HCT116 (cell line): ENCODE measurements at places on chromosomes 12 and 14. TPM values are rescaled to one million over a fixed set of nuclear protein-coding genes. Genes with fewer than 3 reads are reported as not detected.

DNA sequence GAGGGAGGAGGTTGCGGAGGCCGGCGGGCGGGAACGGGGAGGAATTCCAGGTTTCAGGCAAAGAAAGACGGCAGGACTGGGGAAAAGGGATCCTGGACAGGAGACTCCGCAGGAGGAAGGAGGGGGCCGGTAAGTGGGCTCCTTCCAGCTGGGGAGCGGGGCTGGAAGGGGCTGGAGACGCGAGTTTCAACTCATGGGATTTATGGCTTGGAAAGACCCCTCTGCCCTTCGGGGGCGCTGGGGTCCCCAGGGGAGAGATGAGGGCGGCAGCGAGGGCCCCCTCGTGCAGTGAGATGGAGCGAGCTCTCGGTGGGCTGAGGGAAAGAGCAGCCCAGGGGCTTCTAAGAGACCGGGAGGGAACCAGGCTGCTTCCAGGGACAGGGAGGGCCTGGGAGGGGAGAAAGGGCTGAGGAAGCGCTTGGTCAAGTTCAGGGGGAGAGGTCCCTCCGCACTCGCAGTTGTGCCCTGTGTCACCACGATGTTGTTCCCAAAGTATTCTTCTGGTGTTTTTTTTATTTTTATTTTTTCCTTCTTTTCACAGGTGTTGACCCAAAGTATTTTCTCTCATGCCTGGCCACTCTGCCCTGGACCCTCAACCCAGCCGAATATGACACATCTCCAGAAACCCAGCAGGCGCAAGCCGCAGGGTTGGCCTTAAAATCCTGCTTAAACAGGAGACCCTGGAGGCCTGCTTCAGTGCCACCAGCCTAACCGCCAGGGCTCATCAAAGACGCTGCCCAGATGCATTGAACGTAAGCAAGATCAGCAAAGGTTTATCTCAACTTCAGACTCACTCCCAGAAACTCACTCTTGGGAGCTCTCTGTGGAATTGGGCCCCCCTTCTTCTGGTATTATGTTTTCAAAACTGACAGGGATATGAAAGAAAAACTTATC lies 16.1 kb downstream of the TNFAIP2 start:
- peaks cover 43% of the 10 kb centered on the region for H3K4me1 ChIP-seq
- H3K27me3 ChIP-seq, result no peaks in the 10 kb centered on the region
- H3K4me3 ChIP-seq, result no peak overlapping the region
- DNase-seq, result no peak
- no peak overlapping the region for H3K27ac ChIP-seq

GRCh38 chr12:6461401-6462233 lies 8.9 kb downstream of the VAMP1 start:
- peaks cover 31% of the 10 kb centered on the region for H3K36me3 ChIP-seq
- no peaks in the 10 kb centered on the region for H3K4me1 ChIP-seq
- H3K27me3 ChIP-seq, result no peaks in the 10 kb centered on the region
- H3K4me3 ChIP-seq, result no peak overlapping the region
- no peak for DNase-seq
- no peak overlapping the region for H3K27ac ChIP-seq

GRCh38 chr14:83320837-83321236 lies 1787.2 kb upstream of the SEL1L start:
- H3K27ac ChIP-seq, result no peak overlapping the region
- H3K27me3 ChIP-seq, result no peaks in the 10 kb centered on the region
- no peaks in the 10 kb centered on the region for H3K4me1 ChIP-seq
- no peaks in the 10 kb centered on the region for H3K36me3 ChIP-seq
- no peak for DNase-seq

- H3K4me3 ChIP-seq, result no peak overlapping the region
- no peaks in the 10 kb centered on the region for H3K27me3 ChIP-seq
- DNase-seq, result no peak
- no peaks in the 10 kb centered on the region for H3K4me1 ChIP-seq
- no peak overlapping the region for H3K27ac ChIP-seq
These were observed 80.8 kb downstream of the EP400 start for GRCh38 chr12:132030367-132031038.

GRCh38 chr12:42097971-42098370 lies 46.7 kb downstream of the GXYLT1 start:
- H3K27me3 ChIP-seq, result no peaks in the 10 kb centered on the region
- H3K4me3 ChIP-seq, result no peak overlapping the region
- no peaks in the 10 kb centered on the region; the same call in 1 of the 2 replicates for H3K36me3 ChIP-seq
- no peak for DNase-seq
- H3K4me1 ChIP-seq, result peaks cover 14% of the 10 kb centered on the region

DNA sequence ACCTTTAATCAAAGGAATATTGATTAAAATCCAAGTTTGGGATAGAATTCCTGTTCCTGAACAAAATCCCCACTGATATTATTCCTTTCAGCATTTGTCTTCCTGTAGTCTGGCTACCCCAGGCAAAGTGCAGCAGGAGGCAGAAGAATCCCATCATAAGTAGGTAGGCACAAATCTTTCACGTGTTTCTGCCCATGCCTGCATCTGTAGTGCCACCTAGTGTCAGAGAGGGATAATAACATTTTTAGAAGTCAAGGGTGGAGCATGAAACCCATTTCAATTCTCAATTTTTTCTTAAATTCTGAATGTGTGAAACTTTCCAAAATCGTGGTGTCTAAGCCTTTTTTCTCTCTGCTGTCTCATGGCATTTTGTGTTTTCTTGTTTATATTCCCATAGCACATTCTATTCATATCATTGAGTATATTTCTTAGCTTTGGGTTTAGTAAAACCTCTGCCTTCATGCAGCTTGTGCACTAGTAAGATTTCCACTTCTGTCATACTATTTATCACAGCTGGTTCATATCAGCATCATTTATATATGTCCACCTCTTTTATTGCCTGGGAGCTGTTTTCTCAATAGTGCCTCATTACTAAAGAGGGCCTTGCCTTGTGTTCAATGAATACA lies 47.8 kb upstream of the RERG start:
- H3K36me3 ChIP-seq, result no peaks in the 10 kb centered on the region
- no peak overlapping the region for H3K27ac ChIP-seq
- no peaks in the 10 kb centered on the region for H3K27me3 ChIP-seq
- no peaks in the 10 kb centered on the region for H3K4me1 ChIP-seq
- peak; percentile 62 for DNase-seq

The MYH6 gene
- total RNA-seq, result not detected

DNA sequence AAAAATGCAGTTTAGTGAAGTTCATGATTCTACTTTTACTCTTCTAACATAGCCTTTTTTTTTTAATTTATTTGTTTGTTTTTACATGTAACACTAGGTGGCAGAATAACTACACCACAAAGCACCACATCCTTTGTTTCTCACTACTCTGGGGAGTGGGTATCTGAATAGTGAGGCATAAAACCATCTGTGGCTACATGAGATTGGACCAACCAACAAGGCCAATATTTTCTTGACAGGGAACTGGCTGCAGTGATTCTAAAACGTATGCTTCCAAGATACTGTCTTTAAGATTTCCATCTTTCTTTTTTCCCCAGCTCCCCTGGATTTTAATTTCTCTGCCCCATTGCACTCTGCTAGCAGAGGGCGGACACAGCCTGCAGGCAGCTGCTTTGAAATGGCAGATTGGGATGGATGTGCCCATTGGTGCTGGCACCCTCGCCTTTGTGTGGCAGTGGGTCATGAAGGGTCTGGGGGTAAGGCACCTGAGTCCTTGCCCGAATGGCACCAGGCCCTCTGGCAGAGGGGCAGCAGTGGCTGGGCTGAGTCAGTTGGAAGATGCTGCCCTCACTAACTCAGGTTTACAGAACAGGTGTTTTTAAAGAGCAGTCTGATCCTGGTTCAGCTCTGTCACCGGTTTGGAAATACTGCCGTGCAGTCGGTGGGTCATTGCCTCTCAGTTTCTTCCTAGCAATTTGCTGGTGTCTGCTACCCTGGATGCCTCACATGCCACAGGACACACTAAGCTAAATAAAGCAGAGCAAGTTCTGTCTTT lies 429.1 kb downstream of the RAD51B start:
- DNase-seq, result peak; percentile 28
- H3K4me1 ChIP-seq, result peaks cover 68% of the 10 kb centered on the region
- H3K27me3 ChIP-seq, result no peaks in the 10 kb centered on the region
- no peaks in the 10 kb centered on the region for H3K36me3 ChIP-seq
- H3K4me3 ChIP-seq, result peak overlapping the region; percentile 17; the same call in 1 of the 2 replicates
- H3K27ac ChIP-seq, result peak overlapping the region; percentile 100

The DRAM1 gene
- 20.3 TPM for total RNA-seq

DNA sequence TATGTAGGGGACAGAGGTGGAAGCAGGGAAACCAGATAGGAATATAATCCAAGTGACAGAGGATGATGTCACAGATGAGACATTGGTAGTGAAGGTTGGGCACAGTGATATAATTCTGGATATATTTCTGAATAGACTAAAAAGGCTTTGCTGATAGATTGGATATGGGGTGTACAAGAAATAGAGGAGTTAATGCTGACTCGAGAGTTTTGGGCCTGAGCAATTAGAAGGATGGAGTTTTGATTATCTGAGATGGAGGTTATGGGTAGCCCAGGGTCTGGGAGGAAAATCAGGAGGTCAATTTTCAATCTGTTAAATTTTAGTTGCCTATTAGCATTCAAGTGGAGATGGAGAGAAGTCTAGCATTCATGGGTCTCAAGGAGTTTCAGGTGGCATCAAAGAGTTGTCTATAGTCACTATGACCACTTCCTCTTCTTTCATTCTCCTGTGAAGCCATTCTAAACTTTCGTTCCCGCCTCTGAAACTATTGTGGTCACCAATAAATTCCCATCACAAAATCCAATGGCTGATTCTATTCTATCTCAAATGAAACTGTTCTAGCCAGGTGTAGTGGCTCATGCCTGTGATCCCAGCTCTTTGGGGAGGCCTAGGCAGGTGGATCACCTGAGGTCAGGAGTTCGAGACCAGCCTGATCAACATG lies 10.6 kb upstream of the ANO6 start:
- H3K4me3 ChIP-seq, result no peak overlapping the region
- H3K27me3 ChIP-seq, result no peaks in the 10 kb centered on the region
- no peaks in the 10 kb centered on the region for H3K36me3 ChIP-seq
- no peak overlapping the region for H3K27ac ChIP-seq
- DNase-seq, result no peak
- H3K4me1 ChIP-seq, result peaks cover 10% of the 10 kb centered on the region; the same call in 1 of the 2 replicates

- no peaks in the 10 kb centered on the region for H3K4me1 ChIP-seq
- no peaks in the 10 kb centered on the region for H3K36me3 ChIP-seq
- no peak overlapping the region; the same call in 1 of the 2 replicates for H3K27ac ChIP-seq
These were observed 1.4 kb upstream of the DIO3 start for GRCh38 chr14:101559624-101560533.

DNA sequence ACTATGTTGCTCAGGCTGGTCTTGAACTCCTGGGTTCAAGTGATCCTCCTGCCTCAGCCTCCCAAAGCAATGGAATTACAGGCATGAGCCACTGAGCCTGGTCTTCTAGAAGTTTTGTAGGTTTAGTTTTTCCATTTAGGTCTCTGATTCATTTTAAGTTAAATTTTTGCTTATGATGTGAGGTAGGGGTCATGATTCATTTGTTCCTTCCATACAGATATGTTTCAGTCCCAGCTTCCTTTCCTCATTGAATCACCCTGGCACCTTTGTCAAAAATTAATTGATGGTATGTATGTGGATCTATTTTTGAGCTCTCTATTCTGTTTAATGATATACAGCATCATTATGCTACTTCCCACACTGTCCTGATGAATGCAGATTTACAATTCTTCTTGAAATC lies 25.6 kb upstream of the CABP1 start:
- DNase-seq, result no peak
- H3K36me3 ChIP-seq, result no peaks in the 10 kb centered on the region
- no peaks in the 10 kb centered on the region for H3K27me3 ChIP-seq

DNA sequence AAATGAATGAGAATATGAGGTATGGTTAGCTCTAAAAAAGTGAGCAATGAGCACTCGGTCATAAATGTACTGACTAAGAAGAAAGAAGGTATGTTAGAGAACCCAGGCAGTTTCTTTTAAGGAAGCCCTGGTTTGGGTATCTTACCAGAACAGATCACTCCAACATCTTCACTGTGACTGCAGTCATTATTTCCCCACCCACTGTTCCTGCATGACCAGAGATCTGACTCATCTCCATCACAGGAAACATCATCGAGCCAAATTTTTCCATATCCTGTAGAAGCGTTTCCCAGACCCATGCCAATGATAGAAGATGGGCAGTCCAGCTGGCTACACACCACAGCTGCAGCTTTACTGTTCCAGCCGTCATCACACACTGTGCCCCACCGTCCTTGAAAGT lies 48.0 kb downstream of the CD163L1 start:
- H3K27me3 ChIP-seq, result no peaks in the 10 kb centered on the region
- H3K36me3 ChIP-seq, result no peaks in the 10 kb centered on the region
- no peak for DNase-seq
- no peaks in the 10 kb centered on the region for H3K4me1 ChIP-seq
- H3K27ac ChIP-seq, result no peak overlapping the region

DNA sequence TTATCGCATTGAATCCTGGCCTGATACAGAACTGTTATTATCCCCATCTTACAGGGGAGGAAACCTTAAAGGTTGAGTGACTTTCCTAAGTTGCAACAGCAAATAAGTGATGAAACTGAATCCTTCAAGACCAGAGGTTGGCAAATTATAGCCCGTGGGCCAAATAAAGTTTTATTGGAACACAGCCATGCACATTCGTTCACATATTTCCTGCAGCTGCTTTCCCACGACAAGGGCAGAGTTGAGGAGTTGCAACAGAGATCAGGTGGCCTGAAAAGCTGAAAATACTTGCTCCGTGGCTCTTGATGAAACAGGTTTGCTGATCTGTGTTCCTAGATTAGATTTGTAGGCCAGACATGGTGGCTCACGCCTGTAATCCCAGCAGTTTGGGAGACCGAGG lies 126.7 kb downstream of the PHETA1 start:
- no peaks in the 10 kb centered on the region for H3K4me1 ChIP-seq
- H3K27me3 ChIP-seq, result peaks cover 3% of the 10 kb centered on the region; the same call in 1 of the 2 replicates
- no peaks in the 10 kb centered on the region for H3K36me3 ChIP-seq
- no peak overlapping the region for H3K4me3 ChIP-seq
- H3K27ac ChIP-seq, result no peak overlapping the region

The SLCO1B1 gene
- 0.32 TPM for total RNA-seq

The ANG gene
- 5.8 TPM for total RNA-seq

DNA sequence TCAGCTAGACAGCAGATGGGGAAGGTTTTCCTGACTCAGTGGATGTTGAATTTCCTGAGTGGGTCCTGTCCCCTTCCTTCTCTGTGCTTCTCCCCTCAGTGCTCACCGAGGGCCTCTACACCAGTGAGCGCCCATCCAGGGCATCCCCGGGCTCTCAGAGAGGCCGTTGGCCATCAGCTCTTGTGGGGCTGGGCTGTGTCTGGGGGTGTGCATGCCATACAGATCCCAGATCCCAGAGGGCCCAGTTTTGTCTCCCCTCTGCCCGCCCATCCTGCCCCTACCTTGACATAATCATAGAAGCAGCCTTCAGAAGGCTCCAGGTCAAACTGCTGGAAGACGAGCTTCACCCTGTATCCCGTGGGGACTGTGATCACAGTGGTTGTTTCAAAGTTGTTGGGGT lies 1.1 kb downstream of the C1R start:
- H3K27ac ChIP-seq, result no peak overlapping the region
- DNase-seq, result no peak
- peaks cover 6% of the 10 kb centered on the region; the same call in 1 of the 2 replicates for H3K4me1 ChIP-seq
- H3K27me3 ChIP-seq, result 0 out of 2 replicates have a peak, but pooled peaks cover 4% of the 10 kb centered on the region

The ASB2 gene
- total RNA-seq, result not detected

GRCh38 chr12:114895827-114896226 lies 211.9 kb upstream of the TBX3 start:
- H3K27ac ChIP-seq, result no peak overlapping the region
- no peak for DNase-seq
- H3K4me3 ChIP-seq, result no peak overlapping the region

The ACOT6 gene
- not detected for total RNA-seq
